ENCODE measurements at places on chromosomes 12 and 14.

DNA sequence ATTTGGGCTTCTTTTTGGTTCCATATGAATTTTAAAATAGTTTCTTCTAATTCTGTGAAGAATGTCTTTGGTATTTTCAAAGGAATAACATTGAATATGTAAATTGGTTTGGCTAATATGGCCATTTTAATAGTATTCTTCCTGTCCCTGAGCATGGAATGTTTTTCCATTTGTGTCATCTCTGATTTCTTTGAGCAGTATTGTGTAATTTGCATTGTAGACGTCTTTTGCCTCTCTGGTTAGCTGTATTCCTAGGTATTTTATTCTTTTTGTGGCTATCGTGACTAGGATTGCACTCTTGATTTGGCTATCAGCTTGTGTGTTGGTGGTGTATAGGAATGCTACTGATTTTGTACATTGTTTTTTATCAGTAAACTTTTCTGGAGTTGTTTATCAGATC is 601.9 kb downstream of the SNAPC1 start:
- no peak for DNase-seq

GRCh38 chr14:72549854-72550253 is 344.0 kb downstream of the DPF3 start:
- no peak for DNase-seq

DNA sequence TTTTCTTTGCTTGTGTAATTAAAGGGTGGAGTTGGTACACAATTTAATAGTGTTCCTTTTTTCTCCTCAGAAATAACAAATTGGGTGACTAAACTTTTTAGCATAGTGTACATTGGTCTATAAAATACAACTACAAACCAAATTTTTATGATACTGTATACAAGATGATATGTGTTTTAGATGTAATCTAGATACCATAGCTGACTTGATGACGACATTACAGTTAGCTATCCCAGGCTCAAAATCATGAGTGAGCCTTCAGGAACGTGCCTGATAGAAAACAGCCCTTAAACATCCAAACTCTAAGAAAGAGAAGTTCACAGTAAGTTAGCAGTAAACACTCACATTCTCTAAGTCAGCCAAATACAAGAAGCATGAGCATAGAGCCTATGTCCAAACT is 99.0 kb upstream of the SSTR1 start:
- no peak for DNase-seq

GRCh38 chr14:90287791-90288190 is 31.4 kb downstream of the PSMC1 start:
- no peak for DNase-seq

- no peak for DNase-seq
Measured at GRCh38 chr14:55589171-55589570, 9.2 kb downstream of the KTN1 start.

- DNase-seq: no peak
Measured at GRCh38 chr14:94465042-94465441, 11.0 kb downstream of the SERPINA9 start.

DNA sequence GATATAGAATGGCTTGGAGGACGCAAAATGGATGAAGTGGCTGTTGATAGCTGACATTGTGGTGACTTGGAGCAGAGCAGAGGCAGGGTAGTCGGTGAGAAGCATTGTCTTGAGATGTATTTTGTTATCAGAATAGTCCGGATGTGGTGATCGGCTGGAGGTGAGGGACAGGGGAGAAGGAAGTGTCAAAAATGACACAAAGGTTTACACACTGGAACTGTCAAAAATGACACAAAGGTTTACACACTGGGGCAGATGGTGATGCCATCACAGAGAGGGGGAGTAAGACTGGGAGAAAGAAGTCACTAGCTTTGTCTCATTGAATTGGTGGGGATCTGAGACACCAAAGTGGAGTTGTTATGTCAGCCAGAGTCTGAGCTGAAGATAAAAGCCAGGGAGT is 30.1 kb downstream of the CDKL1 start:
- no peak for DNase-seq

DNA sequence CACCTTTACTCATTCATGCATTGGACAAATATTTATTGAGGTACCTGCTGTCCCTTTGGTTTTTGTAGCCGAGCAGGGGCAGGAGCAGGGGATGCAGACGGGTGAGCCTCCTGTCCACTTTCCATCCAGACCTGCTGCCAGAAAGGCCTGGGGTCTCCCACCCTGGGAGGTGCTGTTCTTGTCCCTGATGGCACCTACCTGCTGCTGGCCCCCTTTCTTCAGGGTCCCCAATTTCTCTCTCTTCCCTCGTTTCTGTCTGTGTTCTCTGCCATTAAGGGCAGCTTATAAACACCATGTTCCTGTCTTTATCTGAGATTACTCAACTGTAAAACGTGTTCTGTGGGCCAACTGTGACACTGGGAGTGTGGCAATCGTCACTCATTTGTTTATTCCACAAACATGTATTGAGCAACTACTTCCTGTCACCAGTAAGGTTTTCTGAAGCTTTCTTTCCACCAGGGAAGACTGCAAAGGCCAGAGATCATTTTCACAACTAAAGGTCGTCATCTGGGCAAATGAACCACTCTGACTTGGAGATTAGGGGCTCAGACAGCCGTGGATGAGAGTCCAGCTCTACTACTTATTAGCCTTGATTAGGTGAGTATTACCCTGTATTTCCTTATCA is at the start of gene HAL:
Gene HAL (minus strand): TSS at position 311 of the 625 bp plus-strand sequence. CDS start 434 bp downstream, outside the sequence.
- no peak for DNase-seq

DNA sequence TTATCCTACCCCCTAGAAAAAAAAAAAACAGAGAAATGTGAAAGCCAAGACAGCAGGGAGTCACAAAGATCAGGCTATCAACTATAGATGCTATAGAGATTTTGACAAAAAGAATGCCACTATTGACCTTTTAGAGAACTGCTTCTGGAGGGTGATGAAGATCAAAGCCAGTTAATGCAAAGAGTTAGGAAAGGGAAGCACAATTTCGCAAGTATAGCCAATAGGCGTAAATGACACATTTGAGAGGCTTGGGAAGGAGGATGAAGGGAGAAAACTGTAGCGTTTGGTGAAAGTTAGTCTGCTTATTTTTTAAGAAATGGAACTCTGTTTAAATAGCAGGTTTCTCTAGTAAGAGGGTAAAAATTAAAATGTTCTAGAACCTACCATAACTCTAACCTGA is 190.7 kb downstream of the DUSP6 start:
- DNase-seq: no peak

GRCh38 chr12:56637621-56638020 is 7.5 kb upstream of the BAZ2A start:
- DNase-seq: no peak

DNA sequence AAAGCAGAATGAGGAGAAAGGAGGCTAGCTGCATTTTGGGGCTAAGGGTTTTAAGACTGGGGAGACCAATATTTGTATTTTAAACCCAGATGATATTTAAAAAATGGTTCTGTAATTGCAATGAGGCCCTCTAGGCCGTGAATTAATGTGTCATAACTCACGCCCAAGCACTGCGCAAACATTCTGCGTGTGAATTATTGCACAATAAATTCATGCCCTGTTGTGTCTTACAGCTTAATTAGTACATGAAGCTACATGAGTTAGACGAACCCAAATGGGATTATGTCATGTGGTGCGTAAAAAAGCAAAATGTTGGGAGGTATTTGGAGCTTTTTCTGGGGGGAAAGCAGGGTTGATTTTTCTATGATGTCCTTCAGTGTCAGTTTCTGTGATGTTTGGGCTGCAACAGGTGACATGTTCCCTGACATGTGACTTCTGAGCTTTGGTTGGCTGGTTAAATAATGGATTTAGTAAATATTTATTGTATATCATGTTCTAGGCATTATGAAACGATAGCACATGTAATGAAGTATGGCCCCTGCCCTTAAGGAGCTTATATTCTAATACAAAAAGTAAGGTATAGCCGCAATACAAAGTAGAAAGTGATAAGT is 30.4 kb upstream of the CISTR start:
- DNase-seq: no peak

- no peak for DNase-seq
Measured at GRCh38 chr14:105167303-105168092, 1.1 kb downstream of the JAG2 start.

- no peak for DNase-seq
Measured at GRCh38 chr14:91569301-91569700, 59.2 kb upstream of the PPP4R3A start.

DNA sequence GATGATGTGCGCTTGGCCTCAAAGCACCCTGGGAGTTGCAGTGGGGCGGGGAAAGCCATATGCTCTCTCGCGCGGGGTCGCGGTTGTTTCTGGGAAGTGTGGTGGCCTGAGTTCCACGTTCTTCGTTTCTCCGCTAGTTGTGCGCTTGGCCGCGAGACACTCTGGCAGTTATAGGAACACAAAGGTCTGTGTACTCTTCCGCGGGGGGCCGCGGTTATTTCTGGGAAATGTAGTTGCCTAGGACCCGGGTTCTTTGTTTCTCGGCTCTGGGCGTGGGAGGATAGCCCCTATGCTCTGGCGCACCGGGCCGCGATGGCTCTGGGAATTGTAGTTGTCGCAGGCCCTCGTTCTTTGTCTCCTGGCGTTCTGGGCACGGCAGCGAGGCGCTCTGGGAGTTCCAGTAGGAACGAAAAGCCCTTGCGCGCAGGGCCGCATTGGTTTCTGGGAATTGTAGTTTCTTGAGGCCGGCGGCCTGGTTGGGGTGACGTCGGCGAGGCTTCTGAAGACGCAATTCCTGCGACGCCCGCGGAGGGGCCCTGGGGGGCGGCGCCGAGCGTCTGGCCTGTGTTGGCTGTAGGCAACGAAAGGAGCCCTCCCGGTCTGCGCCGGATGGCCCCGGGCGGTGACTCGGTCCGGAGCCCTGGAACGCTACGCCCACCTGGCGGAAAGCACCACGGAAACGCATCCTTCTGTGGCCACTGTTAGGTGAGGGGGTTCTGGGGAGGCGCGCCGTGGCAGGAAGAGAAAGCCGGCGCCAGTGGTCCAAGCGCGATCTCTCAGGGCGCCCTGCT is at the start of gene ZNF140:
Gene ZNF140 (plus strand): TSS at position 556 of the 791 bp plus-strand sequence. CDS start 398 bp downstream, outside the sequence.
- peak; percentile 87 for DNase-seq

GRCh38 chr12:4011597-4011996 is 138.4 kb upstream of the PARP11 start:
- DNase-seq: no peak

DNA sequence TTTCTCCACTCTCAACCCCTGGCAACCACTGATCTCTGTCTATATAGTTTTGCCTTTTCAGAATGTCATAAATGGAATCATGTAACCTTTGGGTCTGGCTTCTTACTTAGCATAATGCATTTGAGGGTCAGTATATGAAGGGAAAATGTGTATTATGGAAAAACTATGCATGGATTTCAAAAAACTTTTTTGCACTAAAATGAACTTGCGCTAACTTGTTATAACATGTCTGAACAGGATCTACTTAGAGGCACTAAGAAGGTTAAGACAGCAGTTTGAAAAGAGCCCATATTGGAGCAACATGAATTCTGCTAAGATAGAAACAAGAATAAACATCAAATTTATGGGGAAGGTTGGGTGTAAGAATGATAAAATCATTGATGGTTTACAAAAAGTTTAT is 29.1 kb downstream of the SLC39A9 start:
- DNase-seq: no peak

DNA sequence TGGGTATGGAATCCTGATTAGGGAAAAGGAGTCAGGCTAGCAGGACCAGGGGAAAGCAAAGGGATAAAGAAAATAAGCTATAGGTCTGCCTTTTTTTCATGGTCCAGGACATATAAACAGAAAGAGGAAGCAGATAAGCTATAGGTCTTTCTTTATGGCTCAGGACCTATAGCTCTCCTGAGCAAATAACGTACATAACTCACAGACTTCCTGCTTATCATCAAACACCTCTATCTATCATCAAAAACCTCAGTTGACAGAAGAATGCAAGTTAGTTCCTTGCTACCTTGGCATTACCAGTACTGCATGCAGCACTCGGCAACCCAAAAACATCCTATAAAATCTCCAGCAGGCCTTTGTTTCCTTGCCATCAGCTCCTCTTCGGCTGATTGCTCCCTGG is 238.7 kb upstream of the OR4E1 start:
- no peak for DNase-seq

GRCh38 chr14:89060191-89060590 is 235.7 kb downstream of the TTC8 start:
- DNase-seq: no peak

- no peak for DNase-seq
Measured at GRCh38 chr14:21498540-21499526, 12.3 kb downstream of the METTL3 start.

All from stimulated activated effector memory CD8-positive, alpha-beta T cell treated with anti-CD3 and anti-CD28 coated beads, Interleukin-12 subunit alpha, Interleukin-12 subunit beta, amount 100 ng/mL, for 72 hours (primary cell).